SK-N-DZ (cell line): ENCODE measurements at places on chromosomes 3 and 15.

GRCh38 chr15:25481208-25481859 is 42.5 kb upstream of the UBE3A start:
- peak; percentile 4 for DNase-seq

- DNase-seq = no peak
Measured at GRCh38 chr15:99703603-99704443, 29.4 kb downstream of the LYSMD4 start.

DNA sequence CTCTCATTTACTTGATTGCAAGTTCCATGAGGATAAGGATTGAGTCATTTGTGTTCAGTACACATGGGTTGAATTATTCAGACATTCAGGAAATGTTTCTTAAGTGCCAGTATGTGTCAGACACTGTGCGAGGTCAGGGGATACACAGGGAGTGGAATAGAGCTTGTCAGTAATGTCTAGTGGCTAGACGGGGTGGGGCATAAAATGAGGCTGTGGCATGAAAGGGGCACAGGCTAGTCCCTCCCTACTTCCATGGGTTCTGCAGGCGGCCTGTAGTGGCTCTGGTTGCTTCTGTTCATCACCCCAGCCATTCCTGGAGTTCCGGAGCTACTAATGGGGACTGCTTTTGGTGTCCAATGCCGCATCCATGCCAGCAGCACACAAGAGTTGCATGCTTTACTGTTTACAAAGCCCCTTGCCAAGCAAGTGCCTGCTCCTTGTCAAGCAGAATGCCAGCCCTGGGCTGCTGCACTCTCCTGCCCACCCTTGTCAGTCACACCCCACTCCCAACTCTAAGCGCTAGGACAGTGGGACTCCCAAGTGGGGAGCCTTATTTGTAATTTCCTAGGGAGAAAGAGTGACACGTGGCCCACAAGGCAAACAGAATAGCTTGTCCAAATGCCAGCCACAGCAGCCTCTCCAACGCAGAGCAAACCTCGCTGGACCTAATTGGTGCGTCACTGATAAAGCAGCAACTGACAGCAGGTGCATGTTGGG is 70.8 kb downstream of the RAB11A start:
- DNase-seq = no peak

- peak; percentile 91 for DNase-seq
Measured at GRCh38 chr3:188468196-188468595, 314.2 kb downstream of the LPP start.

- no peak for DNase-seq
Measured at GRCh38 chr3:113018536-113019181, 27.9 kb downstream of the GTPBP8 start.

DNA sequence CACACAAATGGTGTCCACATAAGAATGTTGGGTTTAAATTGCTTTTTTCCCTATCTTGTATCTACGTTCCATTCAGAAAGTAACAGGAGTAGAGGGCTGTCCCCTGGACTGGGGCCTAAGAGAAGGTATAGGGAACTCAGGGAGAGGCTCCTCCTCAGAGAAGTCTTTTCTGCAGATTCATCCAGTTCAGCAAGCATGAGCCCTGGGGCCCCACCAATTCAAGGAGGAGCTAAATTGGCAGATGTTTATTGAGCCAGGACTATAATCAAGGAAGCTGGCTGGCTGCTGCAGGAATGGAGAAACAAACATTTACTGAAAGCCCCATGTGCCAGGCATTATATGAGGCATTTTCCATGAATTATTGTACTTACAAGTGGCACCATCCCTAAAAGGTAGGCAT is 22.1 kb upstream of the LARS2 start:
- no peak for DNase-seq

DNA sequence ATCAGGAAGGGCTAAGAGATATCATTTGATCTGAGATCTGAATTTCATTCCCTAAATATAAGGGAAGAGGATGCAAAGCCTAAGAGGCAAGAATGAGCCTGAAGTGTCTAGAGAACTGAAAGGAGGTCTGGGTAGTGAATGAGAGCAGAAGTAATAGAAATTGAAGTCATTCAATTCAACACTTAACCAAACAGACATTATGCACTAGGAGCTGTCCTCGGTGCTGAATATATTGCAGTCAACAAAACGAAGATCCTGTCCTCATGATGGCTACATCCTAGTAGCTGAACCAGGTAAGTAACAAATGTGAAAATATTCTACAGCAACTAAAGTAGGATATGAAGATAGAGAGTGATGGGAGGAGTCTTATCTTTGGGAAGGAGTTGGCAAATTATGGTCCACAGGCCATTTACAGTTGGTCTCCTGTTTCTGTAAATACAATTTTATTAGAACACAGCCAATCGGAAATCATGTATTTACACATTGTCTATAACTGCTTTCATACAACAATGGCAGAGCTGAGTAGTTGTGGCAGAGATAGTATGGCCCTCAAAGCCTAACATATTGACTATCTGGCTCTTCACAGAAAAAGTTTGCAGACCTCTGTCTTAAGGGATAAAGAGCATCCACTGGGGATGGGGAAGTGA is 192.9 kb upstream of the CADPS start:
- DNase-seq = no peak

DNA sequence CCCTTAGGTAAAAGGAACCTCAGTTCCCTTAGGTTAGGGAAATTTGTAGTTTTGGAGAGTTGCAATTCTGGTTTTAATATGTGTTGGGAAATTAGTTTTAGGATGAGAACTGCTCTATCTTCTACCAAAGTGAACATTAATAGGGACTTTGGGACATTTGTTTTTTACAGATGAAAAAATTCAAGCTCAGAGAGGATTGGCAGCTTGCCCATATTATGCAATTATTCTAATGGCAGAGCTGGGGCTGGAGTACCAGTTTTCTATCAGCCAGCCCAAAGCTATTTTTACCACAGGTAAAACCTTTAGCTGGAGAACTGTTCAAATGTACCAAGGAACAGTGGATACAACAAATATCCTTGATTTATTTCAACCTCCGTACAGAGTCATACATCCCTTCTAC is 127.0 kb downstream of the CPNE4 start:
- DNase-seq = no peak

DNA sequence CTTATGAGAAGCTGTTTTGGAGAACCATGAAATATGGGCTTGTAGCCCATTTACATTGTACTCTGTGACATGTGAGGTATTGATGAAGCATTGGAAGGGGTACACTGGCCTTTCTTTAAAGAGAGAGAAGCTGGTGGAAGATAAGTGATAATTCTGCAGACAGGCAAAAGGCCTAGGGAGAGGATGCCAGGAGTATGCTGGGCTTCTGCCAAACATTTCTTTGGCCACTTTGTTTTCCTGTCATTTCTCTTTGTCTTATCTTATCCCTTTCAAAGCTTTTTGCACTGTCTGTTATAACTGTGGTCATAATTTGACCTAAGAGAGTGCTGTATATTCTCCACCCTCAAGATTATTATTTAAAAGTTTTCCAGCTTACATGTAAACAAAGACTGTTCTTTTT is 109.6 kb upstream of the SEMA6D start:
- DNase-seq = no peak

- no peak for DNase-seq
Measured at GRCh38 chr15:56783156-56783856, 50.0 kb upstream of the ZNF280D start.

DNA sequence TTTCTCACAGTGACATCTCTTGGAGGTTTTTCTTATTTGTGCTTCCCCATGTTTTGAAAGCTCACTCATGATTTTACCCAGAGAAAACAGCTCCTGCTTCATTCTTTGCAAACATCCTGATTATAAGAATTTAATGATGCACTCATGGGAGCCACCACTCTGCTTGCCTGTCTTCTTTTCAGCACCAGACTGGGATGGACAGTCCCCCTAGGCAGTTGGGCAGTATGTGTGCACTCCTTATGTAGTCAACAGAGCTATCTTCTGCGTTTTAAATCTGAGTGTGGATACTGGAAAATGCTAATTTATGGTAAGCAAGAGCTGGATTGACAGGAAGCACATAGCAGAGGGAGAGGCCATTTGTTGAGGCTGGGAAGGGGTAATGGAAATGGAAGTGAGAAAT is 276.1 kb downstream of the AGBL1 start:
- DNase-seq = no peak

- no peak for DNase-seq
Measured at GRCh38 chr3:50241713-50242380, 5.8 kb downstream of the GNAI2 start.

- DNase-seq = peak; percentile 60
Measured at GRCh38 chr15:87877114-87877810, 379.3 kb downstream of the NTRK3 start.

GRCh38 chr3:96843505-96844203 is 29.3 kb downstream of the EPHA6 start:
- DNase-seq = no peak

DNA sequence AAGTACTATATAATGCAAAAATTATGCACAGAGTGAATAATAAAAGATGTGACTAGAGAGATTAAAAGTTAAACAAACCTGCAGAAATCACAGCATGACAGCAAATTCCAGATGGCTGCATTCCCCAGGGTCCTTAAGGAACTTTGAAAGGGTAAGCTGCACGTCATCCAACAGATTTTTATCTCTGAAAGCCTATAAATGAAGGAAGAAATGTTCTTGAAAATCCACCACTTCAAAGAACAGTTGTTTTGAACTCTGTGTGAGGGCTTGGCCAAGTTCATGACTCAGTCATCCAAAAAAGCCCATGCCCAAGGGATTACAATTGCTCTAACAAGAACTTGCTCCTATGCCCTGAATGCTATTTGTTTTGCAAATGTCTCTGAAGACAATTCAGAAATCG is 603.6 kb downstream of the PLOD2 start:
- DNase-seq = peak; percentile 82

DNA sequence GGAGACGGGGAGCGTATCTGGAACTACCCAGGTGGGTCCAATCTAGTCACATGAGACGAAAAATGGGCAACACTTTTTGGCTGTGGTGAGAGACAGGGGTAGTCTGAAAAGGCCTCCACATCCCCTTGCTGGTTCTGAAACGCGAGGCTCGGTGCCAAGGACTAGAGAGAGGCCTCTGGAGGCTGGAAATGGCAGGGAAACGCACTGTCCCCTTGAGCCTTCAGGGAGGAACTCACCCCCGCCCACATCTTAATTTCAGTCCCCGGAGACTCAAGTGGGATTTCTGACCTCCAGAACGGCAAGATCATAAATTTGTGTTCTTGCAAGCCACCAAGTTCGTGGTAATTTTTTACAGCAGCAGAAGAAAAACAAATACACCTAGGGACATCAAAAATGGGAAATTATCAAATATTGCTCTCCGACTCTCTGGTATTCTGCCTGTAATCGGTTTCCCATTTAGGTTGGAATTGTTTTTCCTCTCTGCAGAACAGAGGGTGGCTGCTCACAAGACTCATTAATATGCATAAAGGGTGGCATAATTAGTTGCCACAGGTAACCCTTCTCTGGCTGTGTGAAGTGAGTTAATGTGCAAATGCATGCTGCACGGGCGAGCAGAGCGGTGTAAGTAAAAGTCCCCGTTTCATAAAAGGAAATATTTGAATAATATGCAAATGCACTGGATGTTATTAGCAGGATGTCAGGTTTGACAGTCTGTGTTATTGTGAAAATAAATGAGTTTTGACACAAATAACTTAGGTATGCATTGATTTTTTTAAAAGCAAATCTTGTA is 185.7 kb downstream of the ARRDC4 start:
- DNase-seq = no peak

DNA sequence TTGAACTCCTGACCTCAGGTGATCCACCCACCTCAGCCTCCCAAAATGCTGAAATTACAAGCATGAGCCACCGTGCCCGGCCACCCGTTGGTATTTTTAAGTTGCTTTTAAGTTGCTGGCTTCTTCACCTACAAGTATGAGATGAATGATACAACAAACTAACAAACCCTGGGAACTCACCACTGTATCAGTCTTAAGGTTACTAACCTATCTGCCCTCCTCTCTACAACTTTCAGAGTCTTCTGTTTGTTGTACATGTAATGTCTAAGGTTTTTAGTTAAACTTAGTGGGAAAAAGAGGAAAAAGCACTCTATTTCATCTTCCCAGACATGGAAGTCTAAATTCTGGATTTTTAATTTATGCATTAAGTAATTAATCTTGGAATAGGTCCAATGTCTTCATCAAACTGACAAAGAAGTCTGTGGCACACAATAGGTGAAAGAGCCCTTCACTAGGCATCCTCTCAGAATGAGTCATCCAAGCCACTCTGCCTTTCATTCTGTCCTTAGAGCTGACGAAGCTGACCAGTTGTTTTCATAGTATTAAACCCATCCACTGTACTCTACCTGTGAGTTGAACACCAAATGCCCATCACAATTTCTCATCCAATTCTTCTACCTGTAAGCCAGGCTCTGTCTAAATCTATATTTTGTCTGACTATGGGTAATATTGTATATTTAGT is 936.1 kb downstream of the TUSC7 start:
- no peak for DNase-seq

GRCh38 chr15:61090386-61091288 is 138.5 kb downstream of the RORA start:
- DNase-seq = no peak

- DNase-seq = peak; percentile 77
Measured at GRCh38 chr15:32646291-32646690, 4.8 kb downstream of the SCG5 start.
